GF-D8 (cell line): ENCODE measurements at places on chromosomes 11 and 22.

- DNase-seq, result no peak
Measured at GRCh38 chr11:46684367-46684766, 16.1 kb downstream of the ARHGAP1 start.

GRCh38 chr11:11587122-11587521, 34.7 kb downstream of the GALNT18 start:
- DNase-seq, result no peak

DNA sequence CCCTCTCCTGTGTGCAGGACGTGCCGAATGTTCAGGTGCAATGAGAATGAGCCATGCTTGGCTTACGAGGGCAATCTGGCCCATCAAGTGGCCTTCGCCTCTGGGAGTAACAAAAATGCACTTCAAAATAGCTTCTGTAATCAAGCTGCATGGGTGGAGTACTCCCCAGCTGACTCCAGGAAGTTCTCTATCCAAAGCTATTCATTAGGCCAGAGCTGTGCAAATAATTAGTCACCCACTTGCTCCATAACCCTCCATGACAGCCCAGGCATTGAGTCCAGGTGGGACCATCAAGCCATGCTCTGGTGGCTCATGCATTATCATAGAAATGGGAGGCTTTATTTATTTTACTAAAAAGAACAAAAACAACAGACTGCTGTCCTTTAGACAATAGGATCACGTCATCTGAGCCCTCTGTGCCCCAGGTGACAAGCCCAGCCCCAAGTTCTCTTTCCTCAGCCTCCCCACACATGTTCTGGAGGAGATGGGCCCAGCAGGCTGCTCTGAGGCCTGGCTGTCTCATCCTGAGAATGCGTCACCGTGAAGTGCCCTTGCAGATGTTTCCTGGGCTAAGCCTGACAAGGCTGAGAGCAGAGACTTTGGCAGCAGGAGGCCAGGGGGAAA, 244.7 kb downstream of the ETS1 start:
- no peak for DNase-seq

DNA sequence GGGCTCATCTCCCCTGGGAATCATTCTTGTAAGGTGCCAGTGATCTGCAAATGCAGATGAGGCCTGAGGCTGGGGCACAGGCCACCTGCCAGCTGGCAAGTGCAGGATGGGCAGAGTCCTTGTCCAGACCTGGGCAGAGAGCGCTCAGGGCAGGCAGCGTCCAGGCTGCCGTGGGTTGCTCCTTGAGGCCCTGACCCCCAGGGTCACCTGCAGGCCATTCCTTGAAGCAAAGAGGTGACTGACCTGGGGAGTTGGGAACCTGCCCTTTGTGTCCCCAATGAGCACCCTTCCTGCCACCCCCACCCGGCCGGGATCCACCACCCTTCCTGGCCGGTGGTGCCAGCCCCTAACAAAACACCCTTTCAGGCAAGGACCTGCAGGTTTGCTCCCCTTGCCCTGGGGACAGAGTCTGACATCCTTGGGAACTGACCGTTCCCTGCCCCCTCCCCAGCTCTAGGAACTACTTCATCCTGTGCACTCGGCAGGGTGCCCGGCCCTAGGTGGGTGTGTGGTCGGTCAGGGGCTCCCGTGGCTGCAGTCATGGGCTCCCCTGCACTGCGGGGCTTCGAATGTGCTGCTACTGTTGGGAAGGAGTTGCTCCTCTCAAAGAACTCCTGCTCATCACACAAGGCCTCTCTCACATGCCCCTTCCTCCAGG, 28.3 kb downstream of the DUSP8 start:
- DNase-seq, result no peak

DNA sequence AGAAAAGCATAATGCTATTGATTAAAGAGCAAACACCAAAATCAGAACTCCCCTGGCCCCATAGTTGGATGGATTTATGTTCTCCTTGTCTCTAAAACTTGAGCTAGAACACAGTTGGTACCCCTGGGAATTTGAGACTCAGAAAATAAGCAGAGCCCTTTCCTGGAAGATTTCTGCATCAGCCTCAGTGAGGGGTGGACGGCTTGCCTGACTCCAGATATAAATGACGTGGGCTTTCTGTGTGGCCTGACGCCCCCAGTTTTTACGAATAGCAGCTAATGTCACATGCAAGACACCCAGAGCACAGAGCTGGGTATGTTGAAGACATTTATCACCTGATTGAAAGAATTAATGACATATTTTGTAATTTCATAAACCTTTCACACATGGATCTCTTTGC, 130.8 kb downstream of the TRIM29 start:
- DNase-seq, result no peak

GRCh38 chr11:63274776-63275175, 31.4 kb upstream of the SLC22A25 start:
- no peak for DNase-seq

GRCh38 chr11:78783301-78783700, 208.6 kb upstream of the NARS2 start:
- DNase-seq, result no peak

DNA sequence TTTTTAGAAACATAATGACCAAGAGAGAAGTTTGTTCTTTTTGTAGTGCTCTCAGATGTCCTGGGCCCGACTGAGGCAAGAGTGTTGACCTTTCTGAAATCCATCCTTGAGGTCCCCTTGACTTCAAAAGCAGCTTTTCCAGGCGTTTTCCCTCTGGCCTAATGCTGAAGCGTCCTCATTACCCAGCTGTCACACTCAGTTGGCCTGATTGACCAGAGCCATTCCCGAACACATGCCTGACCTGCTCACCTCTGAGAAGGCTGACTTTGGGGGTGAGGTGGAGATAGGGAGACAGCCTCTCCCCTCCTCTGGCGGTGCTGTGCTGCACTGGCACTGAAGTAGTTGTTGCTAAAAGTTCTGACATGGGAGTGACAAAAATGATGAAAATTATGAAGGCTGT, 66.9 kb downstream of the ALX4 start:
- DNase-seq, result no peak

- no peak for DNase-seq
Measured at GRCh38 chr11:95098826-95099225, 9.2 kb downstream of the ENDOD1 start.

DNA sequence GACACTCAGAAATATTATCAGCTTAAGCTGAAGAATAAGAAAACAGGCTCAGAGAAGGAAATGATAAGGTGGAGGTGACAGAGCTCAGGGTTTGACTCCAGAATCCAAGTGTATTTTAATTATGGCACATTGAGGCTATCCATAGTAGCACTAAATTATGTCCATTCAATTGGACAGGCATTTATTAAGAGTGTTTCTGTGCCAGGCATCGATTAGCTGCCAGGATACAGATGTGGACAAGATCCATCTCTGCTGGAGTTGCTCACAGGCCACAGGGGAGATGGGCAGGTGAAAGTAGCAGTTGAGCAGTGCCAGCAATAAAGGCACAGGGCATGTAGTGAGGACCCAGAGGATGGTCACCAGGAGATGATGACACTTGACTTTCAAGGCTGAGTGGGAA, 592.5 kb downstream of the INSC start:
- no peak for DNase-seq

DNA sequence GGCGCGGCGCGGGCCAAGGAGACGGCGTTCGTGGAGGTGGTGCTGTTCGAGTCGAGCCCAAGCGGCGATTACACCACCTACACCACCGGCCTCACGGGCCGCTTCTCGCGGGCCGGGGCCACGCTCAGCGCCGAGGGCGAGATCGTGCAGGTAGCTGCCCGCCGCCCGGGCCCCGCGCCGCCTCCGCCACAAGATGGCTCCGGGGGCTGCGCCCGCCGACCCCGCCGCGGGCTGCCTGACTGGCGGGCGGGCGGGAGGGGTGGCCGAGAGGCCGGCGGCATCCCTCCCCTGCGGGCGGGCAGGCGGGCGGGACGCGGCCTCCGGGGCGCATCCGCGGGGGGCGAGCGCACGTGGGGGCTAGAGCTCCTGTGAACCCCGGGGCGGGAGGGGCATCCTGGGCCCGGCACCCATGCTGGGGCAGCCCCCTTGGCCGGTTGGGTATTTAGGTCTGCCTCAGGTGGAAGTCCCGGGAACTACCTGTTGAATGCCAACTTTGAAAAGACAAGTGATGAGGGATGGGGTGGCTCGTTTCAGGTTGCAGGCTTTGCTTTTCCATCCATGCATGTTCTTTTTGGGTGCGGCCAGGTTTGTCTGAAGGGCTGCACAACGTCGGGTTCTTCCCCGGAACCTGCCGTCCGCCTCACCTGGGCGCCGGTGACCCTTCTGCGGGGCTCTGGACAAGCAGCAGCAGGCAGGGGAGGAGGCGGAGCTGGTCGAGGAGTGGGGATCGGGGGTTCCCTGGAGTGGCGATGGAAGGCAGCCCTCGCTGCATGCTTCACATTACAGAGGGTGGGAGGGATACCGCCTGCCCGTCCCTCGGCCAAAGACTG, 760 bp downstream of the ZNRF3 start:
- DNase-seq, result no peak

DNA sequence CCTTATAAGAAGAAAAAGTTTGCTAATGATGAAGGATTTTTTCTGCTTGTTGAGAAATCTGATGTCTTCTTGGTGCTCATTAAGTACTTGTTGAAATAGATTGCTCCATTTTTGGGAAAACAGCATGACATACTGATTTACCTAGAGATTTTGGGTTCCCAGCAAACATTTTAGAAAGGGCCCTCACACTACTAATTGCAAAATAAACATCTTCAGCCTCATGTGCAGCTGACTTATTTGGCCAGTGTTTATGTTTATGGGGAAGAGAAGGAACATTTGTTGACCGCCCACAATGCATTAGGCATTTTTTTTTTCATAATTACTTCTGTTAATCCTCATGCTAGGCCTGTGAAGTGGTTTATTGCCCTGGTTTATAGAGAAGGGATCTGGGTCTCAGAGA, 40.1 kb downstream of the LDLRAD3 start:
- no peak for DNase-seq

DNA sequence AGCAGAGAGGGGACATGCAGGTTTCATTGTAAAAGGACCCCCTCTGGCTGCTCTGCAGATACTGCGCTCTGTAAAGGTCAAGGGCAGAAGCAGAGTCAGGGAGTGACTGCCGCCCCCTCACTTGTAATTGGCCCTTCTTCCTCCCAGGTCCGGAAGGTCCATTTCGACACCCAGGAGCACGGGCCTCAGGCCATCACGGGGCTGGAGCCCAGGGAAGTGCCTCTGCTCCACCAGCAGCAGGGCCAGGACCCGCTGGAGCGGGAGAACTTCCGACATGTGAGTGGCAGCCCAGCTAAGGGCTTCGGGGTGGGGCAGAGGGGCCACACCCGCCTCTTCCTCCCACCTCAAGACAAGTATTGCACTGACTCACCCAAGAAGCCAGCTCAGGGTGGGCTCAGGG, 24.0 kb upstream of the LRRC10B start:
- no peak for DNase-seq

GRCh38 chr11:17604201-17604914, 57.3 kb downstream of the OTOG start:
- DNase-seq, result no peak

GRCh38 chr11:62917906-62918502, 3.2 kb downstream of the CHRM1 start:
- DNase-seq, result no peak

GRCh38 chr11:19673924-19674729, 38.5 kb upstream of the NAV2 start:
- no peak for DNase-seq

DNA sequence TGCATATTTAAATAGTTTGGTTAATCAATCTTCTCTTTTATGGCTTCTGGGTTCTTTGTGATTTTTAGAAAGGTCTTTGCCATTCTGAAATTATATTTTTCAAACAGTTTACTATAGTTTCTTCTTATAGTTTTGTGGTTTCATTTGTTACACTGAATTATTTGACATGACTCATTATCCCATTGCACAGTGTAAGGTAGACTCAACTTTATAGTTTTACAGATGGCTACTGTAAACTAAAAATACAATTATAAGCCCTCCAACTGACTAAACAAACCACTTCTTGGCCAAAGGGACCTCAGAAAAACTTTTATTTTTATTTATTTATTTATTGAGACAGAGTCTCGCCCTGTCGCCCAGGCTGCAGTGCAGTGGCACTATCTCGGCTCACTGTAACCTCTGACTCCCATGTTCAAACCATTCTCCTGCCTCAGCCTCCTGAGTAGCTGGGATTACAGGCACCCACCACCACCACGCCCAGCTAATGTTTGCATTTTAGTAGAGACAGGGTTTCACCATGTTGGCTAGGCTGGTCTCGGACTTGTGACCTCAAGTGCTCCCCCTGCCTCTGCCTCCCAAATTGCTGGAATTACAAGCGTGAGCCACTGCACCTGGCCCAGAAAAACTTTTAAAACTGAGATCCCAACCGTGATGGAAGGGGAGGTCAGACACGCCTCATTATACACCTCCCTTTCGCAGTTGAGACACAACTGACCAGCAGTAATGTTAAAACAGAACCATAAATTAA, 14.1 kb upstream of the RAC2 start:
- DNase-seq, result no peak

- no peak for DNase-seq
Measured at GRCh38 chr11:134397304-134398078, 14.6 kb downstream of the B3GAT1 start.

GRCh38 chr11:115017529-115017928, 339.2 kb downstream of the NXPE2 start:
- no peak for DNase-seq

DNA sequence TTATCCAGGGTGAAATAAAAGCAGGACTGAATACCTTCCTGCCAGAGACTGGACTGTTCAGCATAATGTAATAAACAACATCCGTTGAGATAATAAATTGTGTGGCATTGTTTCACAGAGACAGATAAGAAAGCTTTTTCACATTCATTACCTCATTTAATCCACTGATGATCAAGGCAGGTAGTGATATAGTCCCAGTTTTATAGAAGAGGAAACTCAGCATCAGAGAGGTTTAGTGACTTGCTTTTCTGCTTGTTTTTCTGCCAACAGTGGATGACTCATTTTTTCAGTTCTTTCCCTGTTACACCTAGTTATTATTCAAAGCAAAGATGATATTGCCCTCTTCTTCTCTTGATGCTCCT, 4.0 kb downstream of the MYO18B start:
- no peak for DNase-seq

GRCh38 chr11:72642043-72642883, 32.0 kb downstream of the PDE2A start:
- DNase-seq, result no peak

DNA sequence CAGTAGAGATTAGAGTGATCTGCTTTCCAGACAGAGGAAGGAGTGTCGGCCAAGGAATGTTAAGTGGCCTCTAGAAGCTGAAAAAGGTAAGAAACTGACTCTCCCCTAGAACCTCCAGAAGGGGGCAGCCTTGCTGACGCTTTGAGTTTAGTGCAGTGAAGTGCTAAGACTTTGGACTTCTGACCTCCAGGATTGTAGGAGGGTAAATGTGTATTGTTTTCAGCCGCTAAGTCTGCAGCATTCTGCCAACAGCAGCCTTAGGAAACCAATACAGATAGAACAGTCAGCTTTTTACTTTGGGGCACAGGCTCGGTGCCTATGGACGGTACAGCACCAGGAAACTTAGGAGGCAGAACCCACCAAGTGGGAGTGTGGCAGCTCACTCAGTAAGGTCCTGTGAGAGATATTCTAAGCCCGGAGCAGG, 3.6 kb upstream of the TBC1D22A start:
- DNase-seq, result peak; percentile 13

- no peak for DNase-seq
Measured at GRCh38 chr11:89436071-89436470, 55.1 kb downstream of the NOX4 start.

GRCh38 chr11:120801801-120802689, 221.9 kb upstream of the TBCEL start:
- DNase-seq, result no peak
